ENCODE measurements at places on chromosomes 11 and 22.

GRCh38 chr11:64876835-64877341 lies 1.5 kb downstream of the EHD1 start:
- DNase-seq, result peak; percentile 89

GRCh38 chr11:45983471-45983845 lies 61.0 kb downstream of the LARGE2 start:
- DNase-seq, result no peak

DNA sequence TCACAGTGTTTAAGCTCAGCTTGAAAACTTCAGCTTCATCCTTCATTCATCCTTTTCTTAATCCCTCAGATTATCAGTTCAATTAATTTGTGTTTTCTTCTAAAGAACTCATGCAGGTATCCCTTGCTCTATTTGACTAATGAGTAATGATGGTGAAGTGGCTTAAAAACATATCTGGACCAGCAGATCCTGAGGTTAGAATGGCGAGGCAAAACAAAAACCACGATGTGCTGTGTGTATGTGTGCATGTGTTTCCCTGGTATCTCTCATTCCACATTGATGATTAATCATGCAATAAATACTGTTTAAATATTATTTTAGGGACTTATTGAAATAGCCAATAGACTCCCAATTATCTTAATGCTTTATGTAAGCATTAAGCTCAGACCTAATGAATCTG lies 437.0 kb downstream of the DYNC2H1 start:
- DNase-seq, result peak; percentile 53

- DNase-seq, result no peak
Measured at GRCh38 chr11:11291041-11292015, 61.7 kb downstream of the CSNK2A3 start.

DNA sequence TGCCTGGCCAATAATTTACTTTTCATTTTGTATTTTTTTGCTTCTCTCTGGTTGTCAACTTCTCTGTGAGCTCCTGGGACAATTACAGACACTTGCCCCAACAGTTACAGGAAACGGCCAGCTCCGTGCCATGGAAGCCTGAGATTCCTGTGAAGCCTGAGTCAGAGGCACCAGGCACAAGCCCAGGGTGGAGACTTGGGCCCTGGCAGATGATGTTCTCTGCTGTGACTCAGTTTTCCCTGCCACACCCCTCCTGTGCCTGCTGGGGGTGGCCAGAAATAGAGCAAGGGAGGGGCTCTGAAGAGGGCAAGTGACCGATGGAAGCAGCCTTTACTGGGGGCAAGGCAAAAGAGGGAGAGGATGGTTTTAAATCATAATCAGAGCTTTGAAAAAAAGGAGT lies 4.9 kb downstream of the ATP5MGL start:
- DNase-seq, result peak; percentile 96

DNA sequence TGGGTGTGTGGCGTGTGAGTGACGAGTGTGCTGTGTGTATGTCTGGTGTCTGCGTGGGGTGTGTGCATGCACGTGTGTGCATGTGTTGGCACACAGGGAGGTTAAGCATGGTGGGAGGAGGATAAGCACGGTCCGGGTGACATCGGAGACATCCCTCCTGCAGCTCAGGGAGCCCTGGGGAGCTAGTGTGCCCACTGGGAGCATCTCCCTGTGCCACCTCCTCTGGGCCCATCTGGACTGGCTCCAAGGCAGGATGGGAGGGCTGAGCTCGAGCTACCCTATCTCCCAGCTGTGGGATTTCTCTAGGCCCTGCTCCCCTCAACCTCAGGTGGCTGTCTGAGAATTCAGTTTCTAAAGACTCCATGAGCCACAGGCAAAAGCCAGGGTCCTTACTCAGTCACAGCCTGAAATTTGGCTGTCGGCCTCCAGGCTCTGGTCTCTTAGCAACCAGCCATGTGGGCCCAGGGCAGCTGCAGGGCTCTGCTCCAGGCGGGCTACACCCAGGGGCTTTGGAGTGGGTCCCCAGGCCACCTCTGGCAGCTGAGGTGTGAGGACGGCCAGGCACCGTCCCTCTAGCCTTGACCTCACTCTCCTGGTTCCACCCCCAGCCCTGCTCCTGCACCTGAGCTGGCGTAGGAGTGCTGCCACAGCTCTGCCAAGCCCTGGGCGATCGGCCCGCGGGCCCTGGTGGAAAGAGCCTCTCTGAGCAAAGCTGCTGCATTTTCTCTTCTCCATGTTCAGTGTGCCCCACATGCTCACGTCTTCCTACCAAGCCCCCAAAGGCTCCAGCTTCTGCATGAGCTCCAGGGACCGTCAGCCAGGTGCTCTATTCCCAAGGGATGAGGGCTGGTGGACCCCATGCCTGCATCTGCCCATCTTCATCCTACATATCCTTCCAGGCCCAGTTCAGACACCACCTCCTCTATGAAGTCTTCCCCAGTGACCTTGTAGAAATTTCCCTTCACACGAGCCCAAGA lies 39.7 kb downstream of the RTL6 start:
- no peak for DNase-seq

- DNase-seq, result no peak
Measured at GRCh38 chr22:20131597-20131858, at the start of gene ZDHHC8. Gene ZDHHC8, plus strand, starts transcription at chr22:20131804. Its CDS starts 144 bp downstream, at chr22:20131948.

GRCh38 chr11:113806406-113806805 lies 26.8 kb downstream of the CLDN25 start:
- peak; percentile 18 for DNase-seq

DNA sequence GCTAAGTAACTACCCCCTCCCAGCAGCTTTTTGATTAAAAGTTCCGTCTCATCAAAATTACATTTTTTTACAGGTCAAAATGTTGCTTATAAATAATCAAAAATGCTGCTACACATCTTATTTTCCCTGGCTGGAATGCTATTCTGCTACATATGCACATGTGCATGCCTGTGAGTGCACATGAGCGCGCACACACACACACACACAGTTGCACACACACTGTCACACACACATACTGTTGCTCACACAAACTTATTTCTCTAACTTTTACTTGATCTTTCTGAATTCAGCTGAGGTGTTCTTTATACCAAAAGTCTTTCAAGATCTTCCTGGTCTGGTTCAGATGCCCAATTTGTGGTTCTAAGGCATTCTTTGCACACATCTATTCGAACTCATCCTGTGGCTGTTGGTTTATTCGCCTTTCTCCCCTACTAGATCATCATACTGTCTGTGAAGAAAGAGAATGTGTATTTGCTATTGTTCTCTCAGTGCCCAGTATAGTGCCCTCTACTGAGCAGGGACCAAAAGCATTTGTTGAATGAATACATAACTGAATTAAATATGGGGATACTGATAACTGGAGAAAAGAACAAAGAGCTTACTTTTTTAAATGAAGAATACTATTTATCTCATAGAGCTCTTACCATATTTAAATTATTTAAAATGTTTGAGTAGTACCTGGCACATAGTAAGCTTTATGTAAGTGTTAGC lies 68.1 kb upstream of the CCDC179 start:
- no peak for DNase-seq

- DNase-seq, result no peak
Measured at GRCh38 chr11:134532921-134533421, 120.9 kb upstream of the B3GAT1 start.

- no peak for DNase-seq
Measured at GRCh38 chr22:28574159-28574788, 105.4 kb downstream of the TTC28 start.

DNA sequence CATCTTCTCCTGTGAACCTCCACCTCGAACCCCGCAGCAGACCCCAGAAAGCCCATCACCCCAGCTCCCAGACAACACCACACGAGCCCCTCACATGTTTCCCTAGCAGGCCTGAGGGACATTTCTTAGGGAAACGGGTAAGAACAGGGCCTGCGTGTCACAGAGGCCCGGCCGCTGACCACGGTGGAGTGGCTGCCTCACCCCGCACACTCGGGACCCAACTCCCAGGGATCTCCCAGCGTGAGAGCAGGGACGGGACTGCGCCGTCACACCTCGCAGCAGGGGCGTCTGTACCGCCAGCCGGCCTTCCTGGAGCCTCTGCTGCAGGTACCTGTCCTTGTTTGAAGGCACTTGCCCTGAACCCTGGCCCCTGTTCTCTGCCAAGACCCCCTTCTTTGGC lies 10.2 kb downstream of the ATP5MGL start:
- DNase-seq, result no peak

GRCh38 chr11:132519241-132519815 lies 1013.0 kb downstream of the OPCML start:
- peak; percentile 20 for DNase-seq

DNA sequence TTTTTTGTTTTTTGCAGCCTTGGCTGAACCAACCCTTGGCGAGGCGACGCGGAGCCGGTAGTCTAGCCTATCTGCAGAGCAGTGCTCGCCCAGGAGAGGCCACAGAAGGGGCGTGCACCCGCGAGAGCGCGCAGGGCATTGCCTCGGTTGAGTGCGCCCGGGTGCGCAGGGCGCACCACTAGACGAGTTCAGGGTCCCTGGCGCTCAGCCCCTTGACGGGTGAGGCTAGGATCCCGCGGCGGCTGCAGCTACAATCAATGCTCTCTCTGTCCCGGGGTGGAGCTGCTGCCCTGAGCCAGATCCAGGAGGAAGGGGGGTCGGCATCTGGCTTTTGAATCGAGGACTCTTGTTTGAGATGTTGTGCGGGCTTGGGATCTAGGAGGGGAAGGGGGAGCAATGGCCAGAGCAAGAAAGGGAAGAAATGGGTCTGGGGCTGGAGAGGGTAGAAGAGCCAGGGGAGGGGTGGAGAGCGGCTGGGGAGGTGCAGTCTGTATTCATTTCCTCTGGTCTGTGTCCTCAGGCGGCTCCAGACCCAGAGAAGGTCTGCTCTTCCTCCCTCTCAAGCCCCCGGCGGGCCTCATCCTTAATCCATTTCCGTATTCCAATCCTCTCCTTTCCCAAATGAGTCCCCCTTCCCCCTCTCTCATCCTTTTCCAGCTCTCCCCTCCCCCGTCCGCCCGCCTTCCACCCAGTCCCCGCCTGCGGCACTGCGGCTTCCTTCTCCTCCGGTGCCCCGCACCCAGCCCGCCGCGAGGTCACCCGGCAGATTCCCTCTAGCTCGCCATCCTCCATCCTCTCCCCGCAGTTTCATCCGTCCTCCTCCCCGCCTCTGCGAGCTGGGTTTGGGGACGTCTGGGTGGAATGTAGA lies 797 bp downstream of the THY1 start:
- peak; percentile 58 for DNase-seq

DNA sequence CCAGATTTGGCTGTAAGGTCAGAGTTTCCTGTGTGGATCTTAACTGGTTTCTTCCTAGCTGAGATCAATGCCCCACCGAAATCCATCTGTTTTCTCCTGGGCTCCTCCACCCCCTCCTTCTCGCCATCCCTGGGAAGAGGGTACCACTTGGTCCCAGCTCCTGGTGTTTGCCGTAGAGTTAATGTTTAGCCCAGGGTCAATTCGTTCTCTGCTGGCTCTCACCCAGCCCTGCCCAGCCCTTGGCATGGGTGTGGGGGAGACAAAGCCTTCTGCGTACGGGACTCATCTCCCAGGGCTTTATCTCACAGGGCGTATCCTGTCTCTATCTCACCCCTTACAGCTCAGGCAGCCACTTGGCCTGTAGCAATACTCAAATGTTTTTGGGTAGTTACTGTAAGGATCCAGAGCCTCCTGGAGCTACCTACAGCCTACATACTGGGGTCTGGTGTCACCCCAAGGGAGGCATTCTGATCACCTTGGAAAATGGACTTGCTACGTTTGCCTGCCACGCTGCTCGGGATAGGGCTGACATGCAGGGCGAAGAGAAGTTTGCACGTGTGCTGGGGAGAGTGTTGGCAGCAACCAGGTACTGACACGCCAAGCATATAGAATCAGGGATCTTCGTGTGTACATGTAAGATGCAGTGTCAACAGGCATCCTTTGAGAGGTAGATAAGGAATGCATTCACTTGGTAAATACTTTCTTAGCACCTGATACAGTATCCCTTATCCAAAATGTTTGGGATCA lies 66.1 kb downstream of the SCN3B start:
- no peak for DNase-seq

DNA sequence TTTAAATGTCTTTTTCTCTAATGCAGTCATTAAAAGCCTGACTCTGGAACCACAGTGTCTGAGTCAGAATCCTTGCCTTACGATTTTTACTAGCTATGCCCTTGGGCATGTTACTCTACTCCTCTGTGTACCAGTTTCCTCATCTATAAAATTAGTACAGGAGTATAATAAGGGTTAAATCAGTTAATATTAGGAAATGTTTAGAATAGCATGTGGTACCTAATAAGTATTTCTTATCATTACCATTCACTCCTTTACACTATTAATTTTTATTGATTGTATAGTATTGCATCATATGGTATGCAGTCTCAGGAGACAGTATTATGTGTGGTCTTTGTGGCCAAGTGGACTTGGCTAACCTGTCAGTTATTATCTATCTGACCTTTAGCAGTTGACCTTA lies 68.2 kb downstream of the METTL15 start:
- peak; percentile 72 for DNase-seq

DNA sequence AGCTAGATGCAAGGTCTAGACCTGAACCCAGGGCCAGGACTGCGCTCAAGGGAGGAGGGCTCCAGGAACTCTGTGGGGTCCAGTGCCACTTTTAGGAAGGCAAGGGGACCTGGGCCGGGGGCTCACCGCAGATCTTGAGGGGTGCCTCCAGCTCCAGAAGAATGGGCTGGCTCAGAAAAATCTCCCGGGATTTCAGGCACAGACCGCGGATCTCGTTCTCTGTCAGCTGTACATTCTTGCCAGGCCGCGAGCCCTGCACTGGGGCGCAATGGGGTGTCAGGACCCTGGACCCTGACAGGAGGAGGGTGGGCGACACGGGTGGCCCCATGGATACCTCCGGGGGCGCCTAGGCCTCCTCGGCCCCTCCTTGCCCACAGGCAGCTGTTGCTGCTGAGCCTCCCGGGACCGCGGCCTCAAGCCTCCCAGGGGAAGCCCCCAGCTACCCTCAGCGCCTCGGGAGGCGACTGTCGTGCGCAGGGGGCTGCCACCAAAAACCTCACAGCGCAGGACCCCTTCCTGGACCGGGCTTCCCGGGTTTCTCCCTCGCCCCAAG lies 640 bp downstream of the PPP1CA start:
- no peak for DNase-seq

GRCh38 chr11:61745781-61746441 lies 6.5 kb upstream of the MYRF start:
- DNase-seq, result no peak

- no peak for DNase-seq
Measured at GRCh38 chr11:116774661-116775060, 1.9 kb upstream of the BUD13 start.

GRCh38 chr11:94507485-94507884 lies 4.8 kb upstream of the C11orf97 start:
- DNase-seq, result no peak

DNA sequence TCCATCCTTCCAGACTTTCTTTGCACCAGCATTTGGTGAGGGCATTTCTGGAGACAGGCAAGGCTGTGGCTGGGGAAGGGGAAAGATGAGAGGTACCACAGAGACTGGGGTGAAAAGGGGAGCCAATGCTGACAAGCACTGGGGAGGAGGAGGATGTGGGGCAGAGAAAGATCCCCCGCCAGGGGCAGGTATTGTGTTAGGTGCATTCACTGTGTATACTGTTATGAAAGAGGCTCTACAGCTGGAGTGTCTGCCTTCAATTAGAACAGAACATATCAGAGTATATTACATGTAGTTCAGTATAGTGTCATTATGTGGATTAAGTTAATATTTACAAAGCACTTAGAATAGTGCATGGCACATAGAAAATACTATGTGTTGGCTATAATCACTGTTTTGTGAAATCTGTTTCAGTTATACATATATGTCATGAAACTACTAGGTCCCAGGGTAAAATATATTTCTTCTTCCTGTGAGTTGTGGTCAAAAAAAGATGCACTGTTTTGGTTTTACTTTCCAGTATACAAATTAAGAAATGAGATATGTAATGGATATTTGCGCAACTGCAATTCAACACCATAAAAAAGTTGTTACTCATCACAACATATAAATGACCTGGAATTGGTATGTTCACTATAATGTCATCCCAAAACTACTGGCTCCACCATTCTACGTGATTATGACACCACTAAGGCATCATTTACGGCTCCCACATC lies 8.4 kb downstream of the MSANTD2 start:
- peak; percentile 17 for DNase-seq

Data from EL (cell line).